ENCODE measurements at places on chromosomes 3 and 15.

DNA sequence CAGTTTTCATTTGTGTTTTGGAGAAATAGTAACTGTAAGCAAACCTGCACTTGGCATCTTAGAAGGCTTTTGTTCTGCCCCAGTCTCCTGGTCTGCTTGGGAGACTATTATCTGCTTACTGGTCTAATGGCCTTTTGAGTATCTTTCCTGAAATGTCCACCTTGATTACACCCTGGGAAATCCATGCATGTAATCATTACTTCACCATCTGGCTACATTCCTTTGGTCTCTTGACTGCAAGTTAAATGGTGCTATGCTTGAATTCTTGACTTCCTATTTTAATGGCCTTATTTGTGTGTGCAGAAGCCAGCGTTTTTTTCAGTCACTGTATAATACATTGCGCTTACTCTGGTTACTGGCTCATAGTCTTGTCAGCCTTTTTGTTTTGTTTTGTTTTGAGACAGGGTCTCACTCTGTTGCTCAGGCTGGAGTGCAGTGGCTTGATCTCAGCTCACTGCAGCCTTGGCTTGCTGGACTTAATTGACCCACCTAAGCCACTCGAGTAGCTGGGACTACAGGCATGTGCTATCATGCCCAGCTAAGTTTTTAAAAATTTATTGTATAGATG, 30.0 kb downstream of the CHD2 start:
- DNase-seq, result no peak

- DNase-seq, result no peak
Observed at GRCh38 chr3:136351905-136352304, 101.8 kb downstream of the PCCB start.

DNA sequence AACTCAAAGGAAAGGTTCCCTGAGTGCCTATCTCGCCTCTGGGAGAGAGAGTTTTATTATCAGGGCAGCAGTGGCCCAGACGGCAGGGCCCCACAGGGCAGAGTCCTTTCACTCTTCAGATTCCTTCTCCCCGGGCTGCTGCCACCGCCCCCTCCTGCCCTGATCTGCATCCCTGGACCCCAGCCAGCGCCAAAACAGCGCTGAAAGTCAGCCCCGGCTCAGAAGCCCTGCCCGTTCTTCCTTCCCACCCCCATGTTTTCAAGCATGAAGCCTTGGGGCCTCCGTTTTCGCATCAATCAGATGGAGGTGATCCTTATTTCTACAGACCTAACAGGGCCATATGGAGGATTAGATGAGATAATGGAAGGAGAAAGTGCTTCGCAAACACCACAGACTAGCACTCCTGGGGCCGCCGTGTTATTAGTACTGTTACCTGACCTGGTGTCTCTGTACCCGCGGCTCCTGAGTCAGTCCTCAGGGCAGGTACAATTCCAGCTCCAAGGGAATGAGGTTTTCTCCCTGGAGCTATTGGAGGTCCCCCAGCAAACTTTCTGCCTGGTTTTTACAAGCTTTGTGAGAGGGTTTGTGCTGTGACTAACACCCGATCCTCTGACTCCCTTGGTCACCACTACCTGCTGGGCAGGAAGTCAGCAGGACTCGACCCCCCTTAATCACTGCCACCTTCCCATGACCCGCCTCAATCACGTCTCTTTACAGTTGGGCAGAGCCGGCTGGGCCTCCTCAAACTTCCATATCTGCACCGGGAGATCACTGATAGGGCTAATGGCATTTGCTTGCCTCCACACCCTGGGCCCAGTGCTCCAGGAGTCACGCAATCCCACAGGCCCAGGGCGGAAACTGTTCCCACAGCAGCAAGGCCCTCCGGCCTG, 39.5 kb upstream of the TSEN2 start:
- no peak for DNase-seq

- DNase-seq, result no peak
Observed at GRCh38 chr3:126917232-126917804, 65.6 kb upstream of the PLXNA1 start.

DNA sequence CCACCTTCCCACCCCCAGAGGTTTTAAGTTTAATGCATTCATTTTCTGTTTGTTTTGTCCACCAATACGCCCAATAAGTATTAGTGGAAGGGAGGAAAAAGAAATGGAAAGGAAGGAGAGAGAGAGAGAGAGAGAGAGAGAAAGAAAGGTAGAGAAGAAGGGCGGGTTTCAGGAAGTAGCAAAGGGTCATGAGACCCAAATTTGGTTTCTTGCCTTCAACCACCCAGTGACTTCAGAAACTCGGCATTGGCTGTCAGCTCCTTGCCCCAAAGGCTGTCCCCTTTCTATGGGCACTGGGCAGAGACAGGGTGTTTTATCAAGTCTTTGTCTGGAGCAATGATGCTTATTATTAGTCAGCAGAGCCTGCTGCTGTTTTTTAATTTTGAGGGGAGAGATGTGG, 13.5 kb upstream of the NR1D2 start:
- no peak for DNase-seq

Data from stimulated activated CD4-positive, alpha-beta T cell treated with anti-CD3 and anti-CD28 coated beads, Interleukin-1b, Interleukin-23, amount 100 ng/mL, for 48 hours (primary cell).